ENCODE measurements at places on chromosomes 12 and 14. TPM values are rescaled to one million over a fixed set of nuclear protein-coding genes. Genes with fewer than 3 reads are reported as not detected.

DNA sequence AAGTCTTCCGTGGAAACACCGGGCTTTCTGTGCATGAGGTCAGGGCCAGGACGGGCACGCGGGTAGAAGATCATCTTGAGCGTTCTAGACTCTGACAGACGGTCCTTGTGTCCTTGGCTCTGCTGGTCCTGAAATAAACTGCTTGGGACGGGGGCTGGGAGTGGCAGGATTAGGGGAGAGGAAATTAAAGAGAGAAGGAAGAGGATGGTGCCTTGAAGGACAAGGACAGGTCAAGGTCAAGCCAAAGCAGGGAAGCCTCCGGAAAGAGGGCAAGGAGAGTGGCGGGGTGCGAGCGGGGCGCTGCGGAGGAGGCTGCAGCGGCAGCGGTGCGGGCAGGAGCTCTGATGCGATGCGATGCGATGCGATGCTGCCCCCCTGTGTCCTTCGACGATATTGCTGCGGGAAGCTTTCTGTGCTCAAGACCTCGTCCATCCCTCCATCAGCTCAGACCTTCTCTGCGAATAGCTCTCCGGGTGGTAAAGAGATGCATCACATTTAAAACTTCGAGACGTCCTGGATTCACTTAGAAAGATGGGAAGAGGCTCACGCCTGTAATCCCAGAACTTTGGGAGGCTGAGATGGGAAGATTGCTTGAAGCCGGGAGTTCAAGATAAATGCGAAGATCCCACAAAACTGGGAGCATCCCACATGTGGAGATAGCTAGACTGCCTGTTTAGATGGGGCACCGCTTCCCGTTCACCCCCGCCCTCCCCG is 110.1 kb upstream of the TMEM132D start:
- H3K4me3 ChIP-seq, result no peak overlapping the region
- H3K27ac ChIP-seq, result no peak overlapping the region
- DNase-seq, result peak; percentile 59
- H3K36me3 ChIP-seq, result no peaks in the 10 kb centered on the region
- peaks cover 11% of the 10 kb centered on the region for H3K27me3 ChIP-seq

DNA sequence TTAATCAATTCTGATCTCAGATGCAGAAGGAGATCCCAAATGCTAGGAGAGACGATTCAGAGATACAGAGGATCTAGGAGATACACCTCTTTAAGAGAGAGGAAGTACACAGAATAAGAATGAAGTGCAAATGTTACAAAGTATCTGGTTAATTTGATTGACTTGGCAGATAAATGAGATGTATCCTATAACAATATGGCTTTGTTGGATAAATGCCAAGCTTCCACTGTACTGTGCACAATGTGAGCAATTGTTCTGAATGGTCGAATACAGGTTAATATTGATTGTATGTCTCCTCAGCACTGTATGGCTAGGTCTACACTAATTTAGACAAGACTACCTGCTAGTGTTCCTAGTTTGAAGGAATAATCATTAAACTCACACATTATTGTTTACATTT is 119.6 kb upstream of the PTPRB start:
- no peak overlapping the region for H3K4me3 ChIP-seq
- peaks cover 2% of the 10 kb centered on the region for H3K27me3 ChIP-seq

DNA sequence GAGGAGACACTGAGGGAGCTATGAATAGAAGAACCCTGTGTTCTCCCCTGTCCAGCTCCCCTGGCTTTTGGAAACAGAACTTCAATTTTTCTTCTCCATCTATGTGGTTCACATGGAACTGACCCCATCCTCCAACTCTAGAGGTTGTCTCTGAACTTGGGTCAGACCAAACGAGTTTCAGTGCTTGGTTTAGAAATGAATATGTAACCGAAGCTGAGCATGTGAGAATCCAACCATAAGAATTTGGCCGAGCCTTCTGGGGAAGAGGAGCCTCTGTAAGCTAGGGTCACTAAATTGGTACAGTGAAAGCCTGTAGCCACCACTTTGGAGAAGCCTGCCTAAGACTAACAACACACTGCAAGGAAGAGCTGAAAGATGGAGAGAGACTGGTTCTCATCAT is 464.4 kb downstream of the ZFP36L1 start:
- no peaks in the 10 kb centered on the region for H3K4me1 ChIP-seq
- no peaks in the 10 kb centered on the region for H3K36me3 ChIP-seq
- DNase-seq, result no peak

DNA sequence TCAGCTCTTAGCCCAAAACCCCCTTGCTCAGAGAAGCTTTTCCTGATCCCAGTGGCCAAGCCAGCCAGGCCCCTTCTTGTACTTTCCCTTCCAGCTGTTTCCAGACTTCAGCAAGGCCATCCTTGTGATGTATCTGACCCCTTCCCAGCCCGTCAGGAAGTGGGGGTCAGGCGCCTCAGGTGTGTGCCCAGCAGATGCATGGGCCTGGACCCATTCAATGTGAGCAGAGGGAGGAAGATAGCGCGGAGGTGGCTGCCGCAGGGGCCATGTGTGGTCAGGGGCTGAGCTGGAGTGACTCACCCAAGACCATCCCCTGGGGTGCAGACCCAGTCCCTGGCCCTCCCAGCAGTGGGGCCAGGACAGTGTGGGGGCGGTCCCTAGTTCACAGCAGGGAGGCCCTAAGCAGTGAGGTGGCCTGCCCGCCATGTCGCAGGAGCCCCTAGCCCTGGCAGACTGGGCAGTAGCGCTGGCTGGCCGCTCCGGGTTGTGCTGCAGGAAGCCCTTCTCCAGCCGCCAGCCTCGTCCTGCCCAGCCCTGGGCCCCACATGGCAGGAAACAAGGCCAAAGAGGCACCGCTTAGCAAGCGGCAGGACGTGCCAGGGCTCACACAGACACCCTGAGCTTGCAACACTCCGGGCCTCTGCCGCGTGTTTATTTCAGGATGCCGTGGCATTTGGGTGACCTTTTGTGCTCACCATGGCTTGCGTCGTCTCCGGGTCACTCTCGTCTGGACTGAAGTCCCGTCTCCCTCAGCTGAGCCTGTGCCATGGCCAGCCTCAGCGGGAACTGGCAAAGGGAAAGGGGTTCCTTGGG is 12.0 kb downstream of the ADSS1 start:
- H3K27me3 ChIP-seq, result no peaks in the 10 kb centered on the region
- H3K36me3 ChIP-seq, result no peaks in the 10 kb centered on the region
- no peak for DNase-seq

Gene SMCO2
- 0.19 TPM for total RNA-seq

Gene SLC22A17
- total RNA-seq, result 4.4 TPM

Measured in activated CD4-positive, alpha-beta memory T cell treated with anti-CD3 and anti-CD28 coated beads for 36 hours (primary cell).